IMR-90 (cell line): ENCODE measurements at places on chromosomes 11 and 22.

DNA sequence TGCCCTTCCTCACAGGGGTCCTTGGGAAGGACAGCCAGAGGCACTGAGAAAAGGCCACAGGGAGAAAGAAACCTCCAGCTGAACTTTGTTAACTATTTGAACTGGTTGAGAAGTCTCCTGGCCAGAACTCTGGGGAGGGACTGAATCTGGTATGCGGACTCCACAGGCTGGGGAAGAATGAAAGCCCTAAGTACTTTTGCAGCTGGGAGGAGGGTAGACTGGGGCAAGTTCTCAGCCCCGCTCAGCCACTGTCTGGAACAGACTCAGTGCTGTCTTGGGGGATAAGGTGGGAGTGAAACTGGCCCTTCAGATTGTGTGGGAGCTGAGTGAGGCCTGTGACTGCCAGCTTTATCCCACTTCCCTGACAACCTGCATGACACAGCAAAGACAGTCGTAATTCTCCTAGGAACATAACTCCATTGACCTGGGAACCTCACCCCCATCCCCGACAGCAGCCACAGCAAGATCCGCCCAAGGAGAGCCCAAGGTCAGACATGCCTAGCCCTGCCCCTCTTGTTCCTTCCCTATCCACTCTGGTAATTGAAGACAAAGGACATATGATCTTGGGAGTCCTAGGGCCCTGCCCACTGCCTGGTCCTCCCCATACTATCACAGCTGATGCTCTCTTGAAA lies 475.1 kb upstream of the CNTN5 start:
- no peak for DNase-seq

- DNase-seq: peak; percentile 62
These were observed at the start of gene CERK for GRCh38 chr22:46737976-46738646. Gene CERK (minus strand): TSS chr22:46738252. CDS start chr22:46738148, 104 bp downstream.

GRCh38 chr11:68431984-68432645 lies 28.4 kb upstream of the PPP6R3 start:
- DNase-seq: no peak

- peak; percentile 11 for DNase-seq
These were observed 1.7 kb upstream of the RTN4RL2 start for GRCh38 chr11:57458410-57459163.

DNA sequence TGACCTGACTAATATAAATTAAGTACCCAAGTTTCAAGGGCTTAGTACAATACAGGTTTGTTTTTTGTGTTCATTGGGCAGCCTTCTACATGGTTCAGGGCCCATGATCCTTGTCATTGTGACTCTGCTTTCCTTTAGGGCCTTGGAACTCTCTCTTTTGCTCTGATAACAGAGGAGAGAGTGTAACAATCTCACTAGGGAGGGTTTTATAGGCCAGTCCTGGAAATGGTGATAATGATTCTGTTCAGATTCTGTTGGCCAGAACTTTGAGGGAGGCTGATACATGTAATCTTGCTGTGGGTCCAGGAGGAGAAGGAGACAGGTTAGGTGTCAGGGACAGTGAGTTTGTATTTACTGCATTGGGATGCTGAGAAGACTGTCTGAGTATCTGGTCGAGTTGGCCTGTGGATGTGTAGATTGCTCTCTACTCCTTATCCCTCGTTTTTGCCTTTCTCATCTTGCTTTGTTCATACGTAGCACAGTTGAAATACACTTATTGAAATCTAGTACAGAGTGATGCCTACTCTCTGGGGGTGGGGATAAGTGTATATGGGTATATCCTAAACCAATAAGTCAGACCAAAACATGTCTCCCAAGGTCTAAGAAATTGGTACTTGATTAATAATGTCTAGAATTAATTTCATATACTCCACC lies 37.5 kb upstream of the HEPHL1 start:
- no peak for DNase-seq

DNA sequence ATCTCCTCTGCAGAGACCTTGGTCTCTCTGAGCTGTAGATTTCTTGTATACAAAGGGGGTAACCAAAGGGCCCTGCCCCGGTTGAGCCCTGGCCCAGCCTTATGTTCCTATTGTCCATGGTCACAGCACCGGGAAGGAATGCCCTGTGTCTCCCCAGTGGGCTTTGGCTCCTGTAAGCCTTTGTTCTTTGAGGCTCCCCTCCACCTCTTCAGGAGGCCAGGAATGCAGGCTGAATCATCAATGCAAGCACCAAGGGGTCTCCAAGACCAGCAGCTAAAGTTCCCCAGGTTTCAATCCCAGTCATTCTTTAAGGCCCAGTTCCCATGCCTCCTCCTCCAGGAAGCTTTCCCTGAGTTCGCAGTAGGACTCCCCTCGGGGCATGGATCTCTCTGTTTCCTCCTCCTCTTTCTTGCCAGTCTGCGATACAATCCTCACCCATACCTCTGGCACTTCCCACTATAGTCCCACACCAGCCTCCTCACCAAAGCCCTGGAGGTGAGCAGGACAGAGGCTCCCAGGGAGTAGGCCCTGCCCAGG lies 29.2 kb upstream of the KLHL35 start:
- no peak for DNase-seq

DNA sequence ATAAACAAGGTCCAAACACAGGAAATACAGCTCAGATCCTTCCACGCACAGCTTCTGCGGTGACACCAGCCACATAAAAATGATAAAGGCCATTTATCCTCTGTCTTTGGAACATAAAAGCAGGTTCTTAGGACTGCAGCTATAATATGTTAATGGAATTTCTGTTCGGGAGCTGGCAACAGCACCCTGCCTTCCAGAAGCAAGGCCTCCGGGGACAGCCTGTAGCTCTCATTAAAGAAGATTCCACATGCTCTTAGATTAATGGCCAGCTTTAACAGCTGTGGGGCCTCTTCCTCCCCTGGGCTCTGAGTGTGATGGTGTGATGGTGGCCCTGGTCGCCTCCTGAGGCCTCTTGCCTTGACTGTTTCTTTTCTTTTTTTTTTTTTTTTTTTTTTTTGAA lies 137.3 kb downstream of the CACNA1I start:
- DNase-seq: no peak

- peak; percentile 95 for DNase-seq
These were observed 209.8 kb upstream of the NARS2 start for GRCh38 chr11:78784321-78785061.

DNA sequence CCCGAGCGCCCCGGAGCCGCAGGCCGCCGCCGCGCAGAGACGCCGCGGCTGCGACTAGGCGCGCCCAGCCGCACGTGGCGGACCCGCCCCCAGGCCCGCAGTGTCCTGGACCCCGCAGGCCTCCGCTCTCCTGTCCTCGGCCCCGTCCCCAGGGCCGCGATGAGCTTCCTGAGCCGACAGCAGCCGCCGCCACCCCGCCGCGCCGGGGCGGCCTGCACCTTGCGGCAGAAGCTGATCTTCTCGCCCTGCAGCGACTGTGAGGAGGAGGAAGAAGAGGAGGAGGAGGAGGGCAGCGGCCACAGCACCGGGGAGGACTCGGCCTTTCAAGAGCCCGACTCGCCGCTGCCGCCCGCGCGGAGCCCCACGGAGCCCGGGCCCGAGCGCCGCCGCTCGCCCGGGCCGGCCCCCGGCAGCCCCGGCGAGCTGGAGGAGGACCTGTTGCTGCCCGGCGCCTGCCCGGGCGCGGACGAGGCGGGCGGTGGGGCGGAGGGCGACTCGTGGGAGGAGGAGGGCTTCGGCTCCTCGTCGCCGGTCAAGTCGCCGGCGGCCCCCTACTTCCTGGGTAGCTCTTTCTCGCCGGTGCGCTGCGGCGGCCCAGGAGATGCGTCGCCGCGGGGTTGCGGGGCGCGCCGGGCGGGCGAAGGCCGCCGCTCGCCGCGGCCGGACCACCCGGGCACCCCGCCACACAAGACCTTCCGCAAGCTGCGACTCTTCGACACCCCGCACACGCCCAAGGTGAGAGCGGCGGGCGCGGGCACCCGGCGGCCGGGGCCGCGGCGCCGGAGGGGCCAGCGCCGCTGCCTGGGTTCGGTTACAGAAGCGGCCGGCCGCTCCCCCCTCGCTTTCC lies 528 bp downstream of the WEE1 start:
- DNase-seq: no peak

DNA sequence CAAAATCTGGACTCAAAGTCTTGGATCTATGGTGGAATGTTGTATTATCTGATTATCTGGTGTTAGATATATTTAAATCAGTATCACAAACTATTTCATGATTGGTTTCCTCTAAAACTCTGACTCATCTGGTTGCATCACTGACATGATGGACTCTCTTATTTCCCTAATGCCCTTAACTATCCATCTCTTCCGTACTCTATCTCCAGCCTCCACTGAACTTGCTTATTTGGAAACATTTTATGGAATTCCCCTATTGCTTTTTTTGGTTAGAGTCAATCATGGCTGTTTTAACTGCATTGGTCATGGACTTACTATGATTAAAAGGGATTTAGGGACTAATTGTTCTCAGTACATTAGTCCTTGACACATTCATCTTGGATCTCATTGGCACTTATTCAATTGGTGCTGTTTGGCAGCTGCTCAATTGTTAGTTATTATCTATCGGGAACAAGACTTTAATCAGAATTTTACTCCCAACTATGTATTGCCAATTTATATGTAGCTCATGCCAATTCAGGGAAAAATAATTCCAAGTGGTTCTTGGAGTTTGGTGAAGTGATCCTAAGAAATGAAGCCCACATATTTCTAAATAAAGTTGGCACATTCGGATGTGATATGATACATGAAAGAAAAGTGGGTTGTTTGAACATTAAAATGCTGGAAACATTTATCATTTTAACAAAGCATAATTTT lies 942.0 kb upstream of the CCDC90B start:
- no peak for DNase-seq

GRCh38 chr22:50329236-50329635 lies 2.4 kb upstream of the DENND6B start:
- peak; percentile 65 for DNase-seq

GRCh38 chr11:65811764-65812475 lies 21.8 kb upstream of the SNX32 start:
- no peak for DNase-seq

DNA sequence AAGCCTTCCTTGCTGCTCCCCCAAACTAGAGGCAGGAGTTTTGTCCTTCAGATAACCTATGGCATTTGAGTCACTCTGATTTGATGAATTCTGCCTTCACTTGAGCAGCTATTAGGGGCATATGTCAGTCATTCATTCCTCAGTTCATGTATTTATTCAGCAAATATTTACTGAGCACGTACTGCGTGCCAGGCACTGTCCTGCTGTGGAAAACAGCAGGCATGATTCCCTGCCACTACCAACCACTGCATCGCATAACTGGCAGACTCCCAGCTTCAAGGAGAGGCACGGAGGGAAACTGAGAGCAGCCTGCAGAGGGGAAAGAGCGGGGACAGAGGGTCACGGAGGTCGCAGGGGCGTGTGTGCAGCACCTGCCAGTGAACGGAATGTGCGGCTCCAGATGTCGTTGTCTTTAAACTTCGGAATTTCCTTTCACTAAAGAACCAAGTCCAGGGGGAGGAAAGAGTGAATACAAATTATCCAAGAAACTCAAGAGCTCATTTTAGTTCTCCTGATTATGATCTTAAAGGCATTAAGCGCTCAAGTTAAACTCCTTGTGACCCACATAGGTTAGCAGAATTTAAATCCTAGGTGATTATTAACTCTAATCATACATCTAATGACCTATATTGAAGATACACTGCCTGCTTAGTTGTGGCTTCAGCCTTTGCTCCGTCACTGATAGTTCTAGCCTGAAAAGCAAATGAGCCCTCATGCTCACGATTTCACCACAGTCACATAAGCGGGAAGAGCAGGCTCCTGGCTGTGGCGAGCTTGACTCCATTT lies 12.6 kb downstream of the PPARA start:
- DNase-seq: no peak

DNA sequence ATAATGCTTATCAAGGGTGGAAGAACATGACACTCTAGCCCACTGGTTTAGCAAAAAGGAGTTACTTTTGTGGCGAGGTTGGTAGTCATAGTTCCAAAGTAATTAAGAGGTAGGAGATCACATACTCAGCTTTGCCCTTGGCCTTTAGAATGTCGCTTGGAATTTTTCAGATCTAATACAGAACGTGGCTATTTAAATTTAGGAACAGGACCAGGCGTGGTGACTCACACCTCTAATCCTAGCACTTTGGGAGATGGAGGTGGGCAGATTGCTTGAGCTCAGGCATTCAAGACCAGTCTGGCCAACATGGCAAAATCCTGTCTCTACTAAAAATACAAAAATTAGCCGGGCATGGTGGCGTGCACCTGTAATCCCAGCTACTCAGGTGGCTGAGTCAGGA lies 26.1 kb upstream of the ZNRF3 start:
- no peak for DNase-seq

- peak; percentile 55 for DNase-seq
These were observed 46.2 kb upstream of the YWHAH start for GRCh38 chr22:31897842-31898805.

DNA sequence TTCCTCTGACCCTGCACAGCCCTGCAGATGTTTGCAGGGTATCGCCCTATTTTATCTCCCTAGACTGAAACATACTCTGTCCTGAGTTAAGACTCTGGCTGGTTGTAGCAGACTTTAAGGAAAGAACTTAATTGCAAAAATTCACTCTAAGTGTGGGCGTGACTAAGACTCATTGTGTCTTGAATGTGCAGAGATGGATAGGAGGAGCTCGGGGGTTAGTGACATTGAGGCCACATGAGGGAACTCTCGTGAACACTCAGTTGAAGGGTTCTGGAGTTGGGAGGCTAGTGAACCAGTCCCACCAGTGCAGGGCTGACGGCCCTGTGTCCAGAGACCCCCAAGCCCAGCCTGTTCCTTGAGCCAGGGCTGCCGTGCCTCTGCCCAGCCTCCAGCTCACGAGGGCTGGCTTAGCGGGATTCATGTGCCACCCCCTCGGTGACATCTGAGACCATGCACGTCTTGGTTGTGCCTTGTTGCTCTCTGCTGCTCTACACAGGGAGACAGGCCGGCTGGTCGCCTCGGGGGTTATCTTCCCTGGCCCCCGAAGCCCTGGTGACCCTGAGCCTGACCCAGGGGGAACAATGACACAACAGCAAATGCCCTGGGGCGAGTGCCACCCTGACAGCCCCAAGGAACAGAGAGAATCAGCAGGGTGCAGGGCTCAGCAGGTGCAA lies 11.4 kb upstream of the TBX1 start:
- no peak for DNase-seq

- no peak for DNase-seq
These were observed 327.6 kb upstream of the CCDC90B start for GRCh38 chr11:83613767-83614121.

GRCh38 chr11:561148-562003 lies 606 bp downstream of the RASSF7 start:
- DNase-seq: no peak

- DNase-seq: peak; percentile 27
These were observed 13.6 kb downstream of the BCR start for GRCh38 chr22:23193882-23194281.

- no peak for DNase-seq
These were observed 2.5 kb downstream of the ST13 start for GRCh38 chr22:40853961-40854360.

DNA sequence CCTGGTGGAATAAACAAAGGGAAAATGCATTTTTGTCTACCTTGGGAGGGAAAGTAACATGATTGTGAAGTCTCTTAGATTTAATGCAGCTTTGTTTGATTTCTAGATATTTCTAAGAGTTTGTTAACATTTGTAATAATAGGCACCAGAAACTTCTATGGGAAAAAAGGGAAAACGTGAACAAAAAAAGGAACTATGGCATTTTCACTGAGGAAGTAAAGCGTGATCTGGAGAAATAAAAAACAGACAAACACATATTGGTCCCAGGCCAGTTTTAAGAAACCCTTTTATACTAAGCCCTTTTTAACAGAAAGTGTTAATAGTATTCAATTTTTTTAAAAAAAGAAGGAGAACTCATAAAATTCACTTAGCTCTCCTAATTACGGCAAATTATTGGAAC lies 6.9 kb upstream of the MS4A7 start:
- no peak for DNase-seq

GRCh38 chr11:36463781-36464180 lies 46.3 kb downstream of the TRAF6 start:
- DNase-seq: peak; percentile 59

- no peak for DNase-seq
These were observed 55.0 kb downstream of the DNAJC24 start for GRCh38 chr11:31424652-31425051.
